ENCODE measurements at places on chromosomes 12 and 14.

GRCh38 chr12:118219772-118220171 lies 83.8 kb downstream of the PEBP1 start:
- no peak for ATAC-seq

DNA sequence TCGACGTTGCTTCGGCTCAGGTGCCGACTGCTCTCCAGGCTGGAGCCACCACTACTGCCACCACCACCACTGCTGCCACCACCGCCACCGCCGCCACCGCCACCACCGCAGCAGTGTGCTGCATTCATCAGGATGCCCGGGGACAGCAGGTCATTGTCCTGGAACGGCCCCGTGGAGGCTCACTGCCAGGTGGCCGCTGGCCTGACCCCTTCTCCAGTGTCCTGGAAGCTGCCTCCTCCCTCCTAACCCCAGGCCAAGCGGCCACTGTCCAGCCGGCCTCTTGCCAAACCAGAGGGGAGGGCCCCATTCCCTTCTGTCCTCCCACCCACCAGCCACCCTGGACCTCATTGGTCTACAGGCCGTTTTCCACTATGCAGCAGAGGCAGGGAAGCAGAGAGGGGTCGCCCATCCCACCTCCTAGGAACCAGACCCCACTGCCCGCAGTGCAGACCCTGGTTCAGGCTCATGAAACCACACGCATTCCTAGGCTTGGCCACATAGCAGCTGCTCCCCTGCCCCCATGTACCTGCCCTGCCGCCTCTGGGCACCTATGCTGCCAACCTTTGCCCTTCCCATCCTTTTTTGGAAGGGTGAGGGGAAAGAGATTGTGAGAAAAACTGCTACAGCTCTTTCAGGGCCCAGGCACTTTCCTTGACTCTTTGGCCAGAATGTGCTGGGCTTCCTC lies 15.2 kb downstream of the ARL6IP4 start:
- ATAC-seq: no peak

- peak; percentile 54 for ATAC-seq
Measured at GRCh38 chr12:12008931-12009611, 61.7 kb upstream of the BCL2L14 start.

- peak; percentile 60 for ATAC-seq
Measured at GRCh38 chr14:88323523-88324199, 592 bp upstream of the KCNK10 start.

- no peak for ATAC-seq
Measured at GRCh38 chr14:95666450-95666849, 19.8 kb upstream of the TCL1B start.

- ATAC-seq: no peak
Measured at GRCh38 chr12:57234571-57235016, 5.1 kb downstream of the SHMT2 start.

DNA sequence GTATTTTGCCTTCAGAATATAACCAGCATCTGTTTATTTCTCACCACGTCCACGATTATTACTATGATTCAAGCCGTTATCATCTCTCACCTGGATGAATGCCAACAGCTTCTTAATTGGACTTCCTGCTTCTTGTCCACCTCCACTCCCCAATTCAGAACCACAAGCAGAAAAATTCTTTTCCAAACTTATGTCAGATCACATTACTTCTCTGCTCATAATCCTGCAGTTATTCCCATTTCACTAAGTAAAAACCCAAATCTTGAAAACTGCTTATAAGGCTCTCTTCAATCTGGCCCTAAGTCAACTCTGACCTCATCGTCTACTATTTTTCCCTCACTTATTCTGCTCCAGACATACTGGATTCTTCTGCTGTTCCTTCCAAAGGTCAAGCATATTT lies 2.0 kb downstream of the CRY1 start:
- ATAC-seq: no peak

DNA sequence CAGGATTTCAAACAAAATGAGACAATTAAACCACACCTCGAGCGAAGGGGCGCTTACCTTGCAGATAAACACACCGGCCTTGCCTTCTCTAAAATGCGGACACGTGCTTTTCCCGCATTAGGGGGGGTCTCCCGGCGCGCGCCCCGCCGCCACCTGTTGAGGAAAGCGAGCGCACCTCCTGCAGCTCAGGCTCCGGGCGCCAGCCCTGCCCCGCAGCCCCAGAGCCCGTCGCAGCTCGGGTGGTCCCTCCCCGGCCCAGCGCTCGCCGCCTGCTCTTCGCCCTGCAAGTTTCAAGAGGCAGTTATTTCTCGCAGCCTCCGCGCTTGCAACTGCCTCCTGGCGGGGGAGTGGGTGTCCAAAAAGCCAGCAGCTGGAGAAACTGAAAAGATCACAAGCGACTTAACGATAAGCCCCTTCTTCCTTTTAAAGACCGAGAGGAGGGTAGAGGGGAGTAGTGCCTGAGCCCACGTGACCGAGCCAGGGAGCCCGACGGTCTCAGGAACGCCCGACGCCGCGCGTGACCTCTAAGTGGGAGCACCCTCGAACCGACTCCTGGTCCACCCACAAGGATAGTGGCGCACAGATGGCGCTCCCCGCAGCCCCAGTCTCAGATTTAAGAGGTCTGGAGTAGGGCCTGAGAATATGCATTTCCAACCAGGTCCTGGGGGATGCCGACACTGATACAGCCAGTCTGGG lies at the start of gene ESR2:
TSS of gene ESR2 (minus strand) at position 396 of the 696 bp plus-strand sequence. CDS start 11,386 bp downstream, outside the sequence.
- ATAC-seq: peak; percentile 69

GRCh38 chr12:123064366-123064765 lies 83.9 kb downstream of the ARL6IP4 start:
- ATAC-seq: no peak

DNA sequence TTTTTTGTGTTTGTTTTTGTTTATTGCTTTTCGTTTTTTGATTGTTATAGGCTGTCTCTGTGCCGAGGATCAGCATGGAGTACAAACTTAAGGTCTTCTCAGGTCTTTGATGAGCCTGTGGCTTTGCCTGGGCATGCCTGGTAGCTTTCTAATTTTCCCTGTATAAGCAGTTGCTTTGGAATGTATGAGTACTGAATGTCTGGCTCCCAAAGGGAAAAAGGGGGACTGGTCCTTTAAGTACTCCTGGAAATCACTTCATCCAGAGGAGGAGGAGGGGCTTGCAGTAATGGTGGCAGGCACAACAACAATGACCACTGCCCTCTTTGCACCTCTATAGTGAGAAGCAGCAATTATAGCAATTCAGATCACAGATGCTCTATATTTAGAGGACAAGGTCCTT lies 67.6 kb upstream of the TTC7B start:
- ATAC-seq: no peak

GRCh38 chr12:15702276-15702675 lies 86.9 kb downstream of the EPS8 start:
- peak; percentile 10 for ATAC-seq

- peak; percentile 96 for ATAC-seq
Measured at GRCh38 chr14:64196814-64197411, 97.3 kb downstream of the ESR2 start.

DNA sequence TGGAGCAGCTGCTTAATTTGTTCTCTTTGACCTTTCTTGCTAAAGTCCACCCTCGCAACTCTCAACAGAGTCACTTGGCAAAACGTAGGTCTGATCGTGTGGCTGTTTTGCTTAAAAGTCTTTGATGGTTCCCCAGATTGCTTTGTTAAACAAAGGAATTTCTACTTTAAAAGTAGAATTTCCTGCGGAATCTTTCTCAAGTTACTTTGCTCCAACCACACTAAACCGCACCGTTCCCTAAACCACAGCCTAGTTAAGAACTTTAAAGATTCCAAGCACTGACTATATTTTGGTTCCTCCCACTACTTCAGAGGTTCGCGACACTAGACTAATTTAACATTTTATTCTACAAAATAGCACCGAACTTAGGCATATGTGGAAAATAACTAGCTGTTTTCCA lies 114.8 kb upstream of the FGD4 start:
- ATAC-seq: no peak

GRCh38 chr12:106022568-106023012 lies 116.2 kb downstream of the NUAK1 start:
- ATAC-seq: no peak

DNA sequence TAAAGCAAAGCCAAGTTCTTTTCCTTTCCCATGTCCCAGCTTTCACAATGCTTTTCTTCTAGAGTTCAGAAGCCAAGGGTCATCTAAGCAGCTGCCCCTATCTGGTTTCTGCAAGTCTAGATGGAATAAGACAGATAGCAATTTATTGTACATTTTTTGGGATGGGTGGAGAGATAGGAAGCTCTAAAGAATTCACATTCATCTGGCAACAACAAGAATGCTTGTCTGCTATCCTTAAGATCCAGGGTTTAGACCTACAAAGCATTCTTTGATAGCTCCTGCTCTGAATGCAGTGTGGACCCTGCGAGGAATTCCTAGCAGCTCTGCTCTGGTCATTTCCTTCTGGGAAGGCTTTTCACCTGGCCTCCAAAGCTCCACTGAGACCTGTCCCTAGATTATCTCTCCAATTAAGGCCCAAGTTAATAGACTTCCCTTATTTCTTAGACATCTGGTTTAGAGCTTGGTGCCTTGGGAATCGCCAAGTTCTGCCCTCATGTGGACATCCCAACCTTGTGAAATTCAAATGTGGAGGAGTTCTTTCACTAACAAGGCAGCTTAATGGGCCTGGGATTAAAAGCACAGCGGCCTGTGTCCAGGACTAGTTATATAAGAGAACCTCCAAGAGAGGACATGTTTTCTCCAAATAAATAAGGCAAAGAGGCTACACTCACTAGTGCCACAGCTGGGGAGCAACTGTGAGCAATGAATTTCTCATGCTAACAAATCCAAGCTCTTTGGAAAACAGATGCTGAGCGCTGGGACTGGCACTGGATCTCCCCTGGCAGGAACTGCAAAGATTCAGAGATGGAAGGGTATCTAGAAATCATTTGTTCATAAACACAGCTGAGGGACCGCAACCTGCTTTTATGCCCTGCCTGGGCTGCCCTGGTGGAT lies 384.5 kb upstream of the DDHD1 start:
- no peak for ATAC-seq

DNA sequence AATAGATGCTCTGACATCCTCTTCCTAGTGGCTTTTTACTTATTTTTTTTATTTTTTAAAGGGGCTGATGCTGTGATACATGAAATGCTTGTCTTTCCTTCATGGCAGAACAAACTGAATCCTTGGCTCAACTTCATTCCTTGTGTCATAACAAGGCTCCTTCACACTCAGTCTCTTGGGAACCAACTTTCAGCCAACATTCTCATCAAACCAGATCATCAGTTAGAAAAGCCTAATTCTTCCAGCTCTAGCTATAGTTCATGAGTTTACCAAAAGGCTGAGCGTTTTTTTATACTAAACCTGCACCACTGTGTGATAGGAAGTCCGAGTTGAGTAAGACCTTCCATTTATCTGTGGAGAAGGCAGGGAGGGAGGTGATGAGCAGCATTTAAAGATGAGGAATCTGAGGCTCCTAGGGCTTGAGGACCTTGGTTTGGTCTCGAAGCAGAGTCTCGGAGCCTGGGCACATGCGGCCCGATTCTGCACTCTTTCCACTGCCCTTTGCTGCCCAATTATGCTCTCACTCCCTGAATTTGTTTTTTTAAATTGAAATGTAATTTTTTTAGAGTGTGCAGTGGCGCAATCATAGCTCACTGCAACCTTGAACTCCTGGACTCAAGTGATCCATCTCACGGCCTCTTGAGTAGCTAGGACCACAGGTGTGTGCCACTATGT lies 8.2 kb downstream of the GPRC5D start:
- no peak for ATAC-seq

DNA sequence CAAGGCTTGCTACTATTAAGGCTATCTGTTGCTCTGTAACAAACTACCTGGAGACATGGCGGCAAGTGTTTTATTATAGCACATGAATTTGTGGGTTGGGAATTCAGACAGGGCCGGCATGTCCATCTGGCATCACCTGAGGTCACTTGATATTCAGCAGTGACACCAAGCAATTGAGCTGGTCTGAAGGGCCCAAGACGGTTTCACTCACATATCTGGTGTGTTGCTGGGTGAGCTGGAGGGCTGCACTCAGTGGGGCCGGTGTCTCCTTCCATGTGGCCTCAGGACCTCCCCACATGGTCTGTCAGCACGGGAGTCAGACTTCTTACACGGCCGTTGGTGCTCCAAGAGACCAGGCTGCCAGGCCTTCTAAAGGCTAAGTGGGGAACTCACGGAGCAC lies 52.4 kb upstream of the SCN8A start:
- ATAC-seq: no peak
